ENCODE measurements at places on chromosomes 1 and 21.

GRCh38 chr1:208219659-208220282, 24.4 kb downstream of the PLXNA2 start:
- DNase-seq: no peak

DNA sequence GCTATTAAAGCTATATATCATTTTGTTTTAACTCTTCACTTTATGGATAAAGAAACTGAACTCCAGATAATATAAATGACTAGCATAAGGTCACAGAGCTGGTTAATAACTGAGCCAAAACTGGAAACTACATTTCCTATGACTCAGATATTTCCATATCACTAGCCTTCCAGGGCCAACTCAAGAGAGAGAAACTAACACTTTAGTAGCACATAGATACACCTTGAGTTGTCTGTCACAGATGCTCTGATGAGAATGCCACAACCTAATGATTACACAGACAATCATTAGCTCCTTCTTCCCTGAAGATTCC, 40.7 kb downstream of the NME7 start:
- DNase-seq: no peak

DNA sequence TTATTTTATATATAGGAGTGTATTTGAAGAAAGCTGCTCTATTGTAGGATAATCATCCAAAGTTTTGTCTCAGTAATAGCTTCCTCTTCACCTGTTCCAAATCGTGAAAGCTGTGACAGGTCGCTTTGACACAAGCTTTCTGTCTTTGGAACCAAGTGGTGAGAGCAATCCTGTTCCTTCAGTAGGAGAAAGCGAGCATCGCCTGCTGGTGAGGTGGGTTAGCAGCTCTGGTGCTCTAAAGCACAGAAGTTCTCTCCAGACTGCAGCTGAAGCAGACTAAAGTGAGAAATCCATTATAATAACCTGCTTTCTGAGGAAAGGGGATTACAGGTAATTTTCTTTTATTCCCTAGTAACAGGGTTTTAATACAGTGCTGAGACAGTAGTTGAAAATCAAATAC, 803.8 kb downstream of the ADGRL2 start:
- DNase-seq: no peak

DNA sequence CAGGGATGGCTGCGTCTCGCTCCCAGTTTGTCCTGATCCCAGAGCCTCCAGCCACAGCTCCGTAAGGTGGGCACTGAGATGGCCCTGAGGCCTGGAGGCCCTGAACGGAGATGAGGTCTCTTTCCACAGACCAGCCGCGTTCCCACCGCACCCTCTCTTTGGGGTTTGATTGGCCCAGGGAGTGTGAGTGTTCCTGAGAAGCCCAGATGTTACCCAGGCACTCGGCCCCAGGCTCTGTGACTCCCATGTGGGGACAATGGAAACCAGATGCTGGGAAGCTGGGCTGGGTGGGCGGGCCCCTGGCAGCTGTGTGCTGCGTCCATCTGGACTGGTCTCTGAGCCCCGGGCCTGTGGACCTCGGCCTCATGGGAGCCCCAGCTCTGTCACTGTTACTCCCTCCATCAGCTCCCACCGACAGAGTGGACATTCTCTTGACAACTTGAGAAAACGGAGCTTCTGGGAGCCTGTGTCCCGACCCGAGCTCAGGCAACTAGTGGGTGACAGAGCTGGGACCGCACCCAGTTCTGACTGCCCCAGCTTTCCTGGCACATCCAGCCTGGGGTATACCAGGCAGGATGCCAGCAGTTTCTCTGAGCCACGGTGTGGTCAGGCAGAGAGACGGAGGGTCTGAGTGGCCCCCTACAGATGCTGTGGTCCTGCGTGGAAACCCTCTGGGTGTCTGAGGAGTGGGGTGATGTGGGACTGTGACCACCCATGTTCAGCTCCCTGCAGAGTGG, 9.8 kb upstream of the COL6A1 start:
- DNase-seq: no peak

DNA sequence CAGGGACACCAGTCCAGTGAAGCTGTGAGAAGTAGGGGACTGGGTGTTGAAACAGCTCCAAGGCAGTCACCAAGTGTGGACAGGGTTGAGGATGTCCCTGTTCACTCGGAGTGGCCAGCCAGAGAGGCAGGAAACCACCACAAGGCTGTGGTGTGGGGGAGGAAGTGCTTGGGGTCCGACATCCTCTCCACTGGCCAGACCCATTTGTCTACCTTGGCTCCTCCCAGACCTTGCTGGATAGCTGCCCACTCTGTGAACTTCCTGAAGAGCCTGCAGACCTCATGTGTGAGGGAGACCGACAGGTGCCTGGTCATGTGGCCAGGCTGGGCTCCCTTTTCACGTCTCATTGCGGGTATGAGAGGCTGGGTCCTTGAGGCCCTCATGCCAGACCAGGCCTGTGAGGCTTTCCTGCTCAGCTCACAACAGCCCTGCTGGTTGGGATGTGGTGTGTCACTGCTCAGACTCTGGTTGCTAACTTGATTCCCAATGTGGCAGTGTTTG, 21.8 kb downstream of the CYP4B1 start:
- no peak for DNase-seq

DNA sequence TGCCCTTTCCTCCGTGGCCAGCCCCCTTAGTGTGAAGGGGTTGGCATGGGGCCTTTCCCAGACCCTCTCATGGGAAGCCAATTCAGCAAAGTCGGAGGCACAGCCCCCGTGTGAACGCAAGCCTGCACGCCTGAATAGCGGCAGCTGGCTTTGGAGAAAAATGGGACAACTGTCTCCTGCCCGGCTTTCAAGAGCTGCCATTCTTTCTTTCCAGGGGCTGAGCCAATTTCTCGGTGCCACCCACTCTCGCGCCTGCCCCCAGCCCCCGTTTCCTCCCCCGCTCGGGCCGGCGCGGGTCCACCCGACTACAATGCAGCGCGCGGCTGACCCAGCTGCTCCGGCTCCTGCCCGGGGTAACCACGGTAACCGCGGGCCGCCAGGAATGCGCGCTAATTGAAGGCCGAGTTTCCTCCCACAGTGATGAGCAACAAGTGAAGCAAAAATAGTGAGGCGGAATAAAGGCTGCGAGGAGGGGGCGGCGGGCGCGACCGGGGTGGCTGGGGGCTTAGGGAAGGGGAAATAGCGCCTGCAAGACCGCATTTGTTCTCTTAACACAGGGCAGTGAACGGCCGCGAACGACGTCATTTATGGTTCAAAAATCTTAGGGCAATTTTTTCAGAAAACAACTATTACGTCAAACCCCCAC, 27.8 kb downstream of the ILDR2 start:
- no peak for DNase-seq

DNA sequence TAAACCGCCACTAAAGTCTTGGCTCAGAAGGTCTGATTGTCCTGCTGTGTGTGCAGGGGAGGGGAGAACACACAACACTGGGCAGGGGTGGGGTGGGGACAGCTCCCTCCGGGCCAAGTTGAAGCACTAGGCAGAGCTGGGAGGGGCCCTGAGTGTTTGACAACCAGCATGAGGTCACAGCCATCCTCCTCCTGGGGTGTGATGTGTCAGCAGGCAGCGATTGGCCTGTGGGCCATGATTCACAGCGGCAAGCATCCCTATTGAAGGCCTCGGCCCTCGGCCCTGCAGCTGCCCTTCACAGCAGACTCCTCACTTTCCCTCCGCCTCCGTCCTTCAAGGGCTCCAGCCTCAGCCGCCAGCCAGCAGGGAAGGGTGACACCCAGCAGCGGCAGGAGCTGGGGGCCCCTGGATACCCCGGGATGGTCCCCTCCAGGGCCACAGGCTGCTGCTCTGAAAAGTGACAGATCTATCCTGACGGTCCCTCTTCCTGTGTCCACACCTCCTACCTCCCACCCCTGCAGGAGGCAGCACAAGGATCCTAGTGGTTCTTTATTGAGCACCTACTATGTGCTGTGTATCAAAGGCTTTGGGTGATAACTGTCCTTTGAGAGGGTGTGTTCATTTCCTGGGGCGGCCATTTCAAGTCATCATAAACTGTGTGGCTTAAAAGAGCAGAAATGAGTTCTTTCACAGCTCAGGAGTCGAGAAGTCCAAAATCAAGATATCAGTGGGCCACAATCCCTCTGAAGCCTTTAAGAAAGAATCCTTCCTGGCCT, 66.0 kb upstream of the SLC25A33 start:
- no peak for DNase-seq

GRCh38 chr1:172473302-172473701, 29.4 kb upstream of the PIGC start:
- DNase-seq: no peak

DNA sequence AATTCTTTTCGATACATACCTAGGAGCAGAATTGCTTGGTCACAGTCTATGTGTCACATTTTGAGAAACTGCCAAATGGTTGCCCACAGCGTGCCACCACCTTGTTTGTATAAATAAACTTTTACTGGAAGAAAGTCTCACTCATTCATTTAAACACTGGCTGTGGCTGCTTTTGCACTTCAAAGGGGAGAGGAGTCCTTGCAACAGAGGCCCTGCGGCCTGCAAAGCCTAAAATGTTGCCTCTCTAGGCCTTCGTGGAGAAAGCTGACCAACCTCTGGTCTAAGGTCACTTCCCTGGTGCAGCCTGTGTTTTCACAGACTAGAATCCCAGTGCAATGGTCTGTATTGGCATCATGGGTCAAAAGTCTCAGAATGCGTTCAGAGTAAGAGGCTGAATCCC, 8.3 kb downstream of the RIPK4 start:
- DNase-seq: no peak

DNA sequence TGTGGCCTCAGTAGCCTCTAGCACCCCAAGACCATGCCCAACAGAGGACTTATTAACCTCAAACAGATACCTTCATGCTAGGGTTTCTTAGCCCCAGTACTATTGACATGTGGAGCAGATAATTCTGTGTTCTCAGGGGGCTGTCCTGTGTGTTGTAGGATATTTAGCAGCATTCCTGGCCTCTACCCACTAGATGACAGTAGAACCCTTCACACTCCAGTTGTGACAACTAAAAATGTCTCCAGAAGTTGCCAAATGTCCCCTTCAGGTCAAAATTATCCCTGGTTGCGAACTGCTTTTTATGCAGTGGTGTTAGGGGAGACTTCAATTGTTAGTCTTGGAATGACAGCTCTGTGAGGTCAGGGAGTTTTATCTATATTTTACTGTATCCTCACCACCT, 8.1 kb downstream of the KAZN start:
- DNase-seq: no peak

GRCh38 chr1:78743626-78744025, 94.0 kb downstream of the IFI44 start:
- DNase-seq: no peak

DNA sequence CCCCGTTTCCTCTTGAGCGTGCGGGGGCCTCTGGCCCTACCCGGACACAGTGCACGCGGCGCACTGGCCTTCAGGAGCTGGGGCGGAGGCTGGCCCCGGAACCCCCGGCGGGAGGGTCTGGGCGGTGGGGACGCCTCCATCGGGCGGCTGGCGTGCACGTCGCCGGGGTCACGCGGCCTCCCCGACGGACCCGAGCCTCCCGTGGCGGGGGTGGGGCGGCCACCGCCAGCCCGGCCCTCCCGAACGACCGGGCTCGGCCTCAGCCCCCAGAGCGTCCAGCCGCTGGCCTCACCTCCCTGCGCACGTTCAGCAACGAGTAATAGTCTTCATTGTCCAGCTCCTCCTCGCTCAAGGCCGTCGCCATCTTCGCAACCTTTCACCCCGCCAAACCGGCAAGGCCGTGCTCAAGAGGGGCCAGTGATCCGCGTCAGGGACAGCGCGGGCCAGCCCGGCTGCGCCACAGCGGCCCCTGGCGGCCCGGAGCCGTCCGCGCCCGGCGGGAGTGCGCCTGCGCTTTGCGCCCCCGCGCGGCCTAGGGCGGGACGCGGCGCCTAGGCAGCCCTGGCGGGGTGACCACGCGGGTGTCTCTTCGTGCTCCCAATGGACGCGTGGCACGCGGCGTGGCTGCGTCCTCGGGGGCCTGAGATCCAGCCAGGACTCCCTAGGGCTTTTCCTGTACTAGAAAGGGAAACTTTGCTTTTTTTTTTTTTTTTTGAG, at the start of gene DNAJC11:
DNAJC11 (minus strand) TSS at position 380 of the 717 bp plus-strand sequence; CDS start at position 364, 16 bp downstream.
- DNase-seq: peak; percentile 82

DNA sequence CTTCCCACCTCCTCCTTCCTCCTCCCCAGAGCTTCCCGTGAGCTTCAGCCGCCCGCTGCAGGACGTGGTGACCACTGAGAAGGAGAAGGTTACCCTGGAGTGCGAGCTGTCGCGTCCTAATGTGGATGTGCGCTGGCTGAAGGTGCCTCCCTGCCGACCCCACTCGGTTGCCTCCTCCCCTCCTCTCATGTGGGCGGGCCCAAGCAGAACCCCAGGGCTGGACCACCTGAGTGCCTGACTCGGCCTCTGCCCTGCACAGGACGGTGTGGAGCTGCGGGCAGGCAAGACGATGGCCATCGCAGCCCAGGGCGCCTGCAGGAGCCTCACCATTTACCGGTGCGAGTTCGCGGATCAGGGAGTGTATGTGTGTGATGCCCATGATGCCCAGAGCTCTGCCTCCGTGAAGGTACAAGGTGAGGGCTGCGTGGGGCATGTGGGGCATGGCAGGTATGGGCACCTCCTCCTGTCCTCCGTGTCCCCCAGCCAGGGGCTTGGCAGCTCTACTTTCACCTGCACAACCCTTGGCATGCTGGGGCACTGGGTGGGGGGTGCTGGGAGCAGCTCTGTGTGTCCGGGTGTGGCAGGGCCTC, 69.2 kb downstream of the OBSCN start:
- DNase-seq: no peak

DNA sequence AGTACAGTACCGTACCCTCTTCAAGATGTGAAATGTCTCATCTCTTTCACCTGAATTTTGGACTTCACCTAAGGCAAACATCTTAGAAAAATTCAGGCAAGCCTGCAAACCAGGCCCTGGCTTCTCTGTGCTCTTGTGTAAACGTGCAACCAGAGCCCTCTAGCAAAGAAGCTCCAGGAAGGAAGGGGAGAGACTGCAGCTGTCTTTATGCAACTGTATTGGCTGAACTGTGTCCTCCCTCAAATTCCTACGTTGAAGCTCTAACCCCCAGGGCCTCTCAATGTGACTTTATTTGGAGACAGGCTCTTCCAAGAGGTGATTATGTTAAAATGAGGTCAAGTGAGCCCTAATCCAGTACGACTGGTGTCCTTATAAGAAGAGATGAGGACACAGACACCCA, 60.3 kb downstream of the SLC45A1 start:
- no peak for DNase-seq

DNA sequence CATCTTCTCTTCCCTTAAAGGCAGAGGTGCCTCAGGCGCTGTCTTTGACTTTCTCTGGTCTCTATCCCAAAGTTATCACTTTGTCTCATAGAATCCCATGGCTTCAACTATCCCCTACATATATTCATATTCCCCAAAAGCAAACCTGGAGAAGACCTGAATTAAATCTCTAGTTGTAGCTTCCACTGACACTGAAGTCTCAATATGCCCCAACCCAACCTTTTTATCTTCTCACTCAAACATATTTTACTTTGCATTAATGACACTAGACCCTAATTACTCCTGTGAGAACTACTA, 354.5 kb upstream of the DUSP10 start:
- no peak for DNase-seq

- DNase-seq: no peak
These were observed 25.4 kb downstream of the FBXO42 start for GRCh38 chr1:16326833-16327404.

Measured in stimulated activated CD4-positive, alpha-beta T cell treated with anti-CD3 and anti-CD28 coated beads, Interleukin-1b, Interleukin-23, amount 100 ng/mL, for 1 hour (primary cell).